ENCODE measurements at places on chromosomes 2 and 18.

- no peak for DNase-seq
Measured at GRCh38 chr18:12321333-12321732, 13.3 kb downstream of the TUBB6 start.

DNA sequence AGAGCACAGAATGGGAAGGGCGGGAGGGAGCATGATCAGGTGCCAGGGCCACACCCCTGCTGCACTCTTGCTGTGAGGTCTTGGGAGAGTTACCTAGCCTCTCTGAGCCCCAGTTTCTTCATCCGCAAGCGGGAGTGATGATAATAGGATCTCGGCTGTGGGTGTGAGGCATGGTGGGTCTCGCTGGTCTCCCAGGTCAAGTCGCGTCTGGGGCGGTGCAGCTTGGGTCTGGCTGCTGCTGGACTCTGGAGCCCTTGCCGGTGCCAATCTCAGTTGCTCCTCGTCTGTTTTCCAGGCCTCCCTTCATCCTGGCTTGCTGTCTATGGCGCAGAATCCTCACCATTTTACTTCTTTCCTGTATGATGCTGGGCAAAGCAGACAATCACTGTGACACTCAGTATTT, 130.3 kb upstream of the RAB12 start:
- DNase-seq: no peak

DNA sequence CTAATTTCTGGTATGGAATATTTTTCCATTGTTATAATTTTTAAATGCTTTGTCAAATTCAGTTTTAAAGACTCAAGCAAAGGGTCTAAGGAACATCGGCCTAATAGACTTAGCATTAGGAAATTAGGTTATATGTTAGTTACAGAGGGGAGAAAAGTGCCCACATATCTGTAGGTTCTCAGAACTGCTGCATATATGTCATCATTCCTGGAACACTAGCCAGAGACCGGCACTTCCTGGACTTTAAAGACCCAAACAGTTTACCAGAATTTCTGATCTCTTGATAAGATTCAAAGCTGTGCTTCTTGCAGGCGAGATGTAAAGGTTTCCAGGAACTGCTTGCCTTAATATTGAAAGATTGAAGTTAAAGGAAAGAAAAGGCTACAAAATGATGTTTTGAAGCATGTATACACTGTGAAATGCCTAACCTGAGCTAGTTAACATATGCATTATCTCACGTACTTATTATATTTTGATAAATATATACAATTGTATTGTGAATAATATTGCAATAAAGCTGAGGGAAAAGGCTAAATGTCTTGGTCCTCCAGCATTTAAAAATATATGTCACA, 993.6 kb downstream of the LRP1B start:
- DNase-seq: no peak

GRCh38 chr18:11665587-11665986, 23.5 kb upstream of the GNAL start:
- no peak for DNase-seq

DNA sequence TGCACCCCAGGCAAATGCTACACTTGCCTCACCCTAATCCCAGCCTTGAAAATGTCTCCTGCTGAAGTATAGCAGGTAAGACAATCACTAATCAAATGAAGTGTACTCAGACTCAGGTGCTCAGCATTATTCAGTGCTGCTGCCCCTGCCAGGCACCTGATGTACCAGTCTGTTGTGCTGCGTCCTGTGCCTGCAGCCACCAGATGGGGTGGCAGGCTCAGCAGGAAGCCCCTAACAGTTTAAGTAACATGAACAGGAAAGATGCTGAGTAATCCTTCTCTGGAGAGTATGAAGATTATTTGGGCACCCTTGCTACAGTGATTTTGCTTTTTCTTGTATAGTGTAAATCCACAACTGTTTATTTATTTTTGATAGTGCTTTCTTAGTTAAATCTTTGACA, 69.1 kb downstream of the TACR1 start:
- DNase-seq: no peak

GRCh38 chr2:219230059-219230540, 494 bp downstream of the ANKZF1 start:
- peak; percentile 28 for DNase-seq

- no peak for DNase-seq
Measured at GRCh38 chr2:134122610-134123009, 131.3 kb upstream of the MGAT5 start.

- DNase-seq: no peak
Measured at GRCh38 chr2:152440460-152440859, 105.5 kb downstream of the FMNL2 start.

GRCh38 chr18:44597797-44598196, 82.9 kb upstream of the SETBP1 start:
- DNase-seq: no peak

GRCh38 chr2:19993731-19994130, 3.8 kb upstream of the WDR35 start:
- DNase-seq: no peak

All from urothelium cell line (cell line).